ENCODE measurements at places on chromosomes 1 and 21. TPM values are rescaled to one million over a fixed set of nuclear protein-coding genes. Genes with fewer than 3 reads are reported as not detected.

Gene CDC73
- 21.0 TPM for total RNA-seq

Gene SELL
- total RNA-seq = 0.79 TPM

Gene NPPA
- total RNA-seq = not detected

Gene SLC1A7
- 0.13 TPM for total RNA-seq

Gene CD1E
- total RNA-seq = not detected

Gene CBR1
- total RNA-seq = 185 TPM

Gene CLDN8
- total RNA-seq = not detected

Gene OR2M2
- total RNA-seq = not detected

Gene DENND2D
- 0.40 TPM for total RNA-seq

Gene PCP4
- not detected for total RNA-seq

Gene ZNF695
- total RNA-seq = 1.4 TPM

Gene C1orf87
- not detected for total RNA-seq

Gene RNF187
- 81.1 TPM for total RNA-seq

Gene KCNK2
- total RNA-seq = 9.5 TPM

Gene CTSS
- 25.8 TPM for total RNA-seq

Gene NCMAP
- not detected for total RNA-seq

Gene HCN3
- total RNA-seq = 1.1 TPM

Gene RAB3B
- 1.2 TPM for total RNA-seq

Gene TEKT2
- not detected for total RNA-seq

Gene DNALI1
- total RNA-seq = 4.4 TPM

Gene TPM3
- 595 TPM for total RNA-seq

Gene REG4
- not detected for total RNA-seq

Gene IL10
- total RNA-seq = 0.13 TPM

Gene SLC45A1
- 2.2 TPM for total RNA-seq

Gene MMEL1
- 0.75 TPM for total RNA-seq

Gene ACTN2
- 2.8 TPM for total RNA-seq

Gene TRIM67
- total RNA-seq = under 0.01 TPM
